ENCODE measurements at places on chromosomes 13 and 19.

GRCh38 chr19:590750-591098 is 1.0 kb downstream of the HCN2 start:
- DNase-seq: no peak

GRCh38 chr19:35311901-35312665 is 16.9 kb upstream of the CD22 start:
- DNase-seq: no peak

DNA sequence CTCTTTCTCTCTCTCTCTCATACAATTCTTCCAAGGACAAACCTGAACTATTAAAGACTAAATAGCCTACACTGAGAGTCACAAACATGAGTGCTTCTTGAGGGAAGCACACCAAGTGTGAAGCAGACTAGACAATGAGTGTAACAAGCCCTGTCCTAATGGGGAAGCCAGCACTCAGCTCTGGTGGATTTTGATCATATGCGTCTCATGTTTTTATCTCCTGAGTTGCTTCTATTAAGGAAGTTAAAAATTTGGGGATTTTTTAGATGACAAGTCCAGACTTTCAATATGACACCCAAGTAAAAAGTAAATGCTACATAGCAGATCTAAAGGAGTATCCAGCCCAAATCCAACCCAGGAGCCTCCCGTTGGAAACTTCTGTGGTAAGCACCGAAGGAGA is 437.8 kb downstream of the RFC3 start:
- no peak for DNase-seq

- DNase-seq: no peak
Observed at GRCh38 chr13:40406405-40407120, 259.9 kb downstream of the FOXO1 start.

DNA sequence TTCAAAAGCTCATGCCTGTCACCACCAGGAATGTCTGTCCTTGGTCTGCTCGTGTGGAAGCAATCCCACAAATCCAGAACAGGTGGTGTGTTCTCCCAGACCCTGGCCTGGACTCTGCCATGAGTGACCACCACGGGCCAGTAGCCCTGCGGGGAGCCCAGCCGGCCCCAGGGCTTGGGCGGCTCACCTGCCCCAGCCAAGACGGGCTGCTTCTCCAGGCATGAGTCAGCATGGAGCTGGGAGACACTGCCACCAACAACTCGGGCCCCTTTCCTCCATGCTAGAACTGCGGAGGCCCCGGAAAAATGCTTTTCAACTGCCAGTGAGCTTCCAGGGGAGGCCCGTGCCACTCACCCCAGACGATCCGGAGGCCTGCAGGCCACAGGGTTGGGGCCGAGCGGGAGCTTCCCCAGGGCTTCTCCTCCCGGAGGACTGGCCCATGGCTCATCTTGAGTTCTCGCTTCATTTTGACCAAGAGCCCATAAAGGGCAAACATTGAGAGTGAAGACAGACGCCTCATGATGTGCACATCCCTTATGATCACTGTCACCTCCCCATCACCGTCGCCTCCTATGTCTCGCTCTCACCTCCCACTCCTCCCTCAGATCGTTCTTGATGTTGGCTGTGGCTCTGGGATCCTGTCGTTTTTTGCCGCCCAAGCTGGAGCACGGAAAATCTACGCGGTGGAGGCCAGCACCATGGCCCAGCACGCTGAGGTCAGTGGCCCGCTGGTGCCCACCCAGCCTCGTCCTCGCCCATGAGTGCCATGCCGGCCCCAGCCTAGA is 16.7 kb downstream of the YIPF2 start:
- no peak for DNase-seq

GRCh38 chr13:32107474-32107873 is 75.9 kb downstream of the FRY start:
- DNase-seq: no peak

DNA sequence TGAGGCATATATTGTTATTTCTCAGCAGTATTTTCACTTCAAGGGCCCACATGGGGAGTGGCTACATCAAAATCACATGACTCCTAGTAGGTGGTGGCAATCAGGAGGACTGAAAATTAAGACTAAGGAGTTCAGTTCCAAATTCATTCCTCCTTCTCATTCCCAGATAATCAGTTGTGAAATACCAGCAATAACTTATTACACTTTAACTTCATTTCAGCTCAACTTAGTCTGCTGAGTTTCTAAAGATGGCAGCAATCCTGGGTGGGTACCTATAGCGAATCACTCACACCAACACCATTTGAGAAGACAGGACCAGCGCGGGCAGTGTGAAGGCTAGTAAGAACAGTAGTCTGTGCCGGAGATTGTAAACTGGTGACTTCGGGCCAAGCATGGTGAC is 63.9 kb upstream of the SLC10A2 start:
- DNase-seq: no peak

GRCh38 chr19:14369399-14370168 is 11.7 kb upstream of the ADGRE5 start:
- peak; percentile 94 for DNase-seq

DNA sequence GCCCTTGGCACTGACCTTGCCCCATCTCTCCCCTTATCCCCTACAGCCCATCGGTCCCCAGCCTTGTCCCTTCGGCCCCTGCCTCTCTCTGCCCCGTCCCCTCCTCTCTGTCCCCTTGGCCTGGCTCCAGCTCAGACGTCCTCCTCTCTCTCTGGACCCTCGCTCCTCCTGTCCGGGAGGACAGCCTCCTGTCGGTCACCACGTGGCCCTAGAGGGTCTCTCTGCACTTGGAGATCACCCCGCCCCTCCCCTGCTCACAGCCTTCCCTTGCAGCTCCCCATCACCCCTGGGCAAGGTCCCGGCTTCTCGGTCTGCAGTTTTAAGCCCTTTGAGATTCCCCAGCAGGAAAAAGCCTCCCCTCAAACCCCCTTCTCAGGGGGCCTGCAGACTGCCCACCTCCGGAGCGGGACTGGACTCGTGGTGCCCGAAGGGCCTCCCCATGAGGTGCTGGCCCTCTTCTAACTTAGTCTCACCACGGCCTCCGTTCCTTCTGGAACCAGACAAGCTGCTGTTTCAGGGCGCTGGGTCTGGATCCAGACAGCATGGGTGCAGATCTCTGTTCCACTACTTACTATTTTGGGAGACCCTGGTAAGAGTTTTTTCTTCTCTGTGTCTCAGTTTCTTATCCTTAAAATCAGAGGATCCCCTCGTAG is 3.3 kb upstream of the KLK15 start:
- DNase-seq: no peak

- no peak for DNase-seq
Observed at GRCh38 chr19:53898636-53899341, 10.3 kb upstream of the CACNG7 start.

- no peak for DNase-seq
Observed at GRCh38 chr13:110324026-110324749, 17.1 kb downstream of the COL4A2 start.

DNA sequence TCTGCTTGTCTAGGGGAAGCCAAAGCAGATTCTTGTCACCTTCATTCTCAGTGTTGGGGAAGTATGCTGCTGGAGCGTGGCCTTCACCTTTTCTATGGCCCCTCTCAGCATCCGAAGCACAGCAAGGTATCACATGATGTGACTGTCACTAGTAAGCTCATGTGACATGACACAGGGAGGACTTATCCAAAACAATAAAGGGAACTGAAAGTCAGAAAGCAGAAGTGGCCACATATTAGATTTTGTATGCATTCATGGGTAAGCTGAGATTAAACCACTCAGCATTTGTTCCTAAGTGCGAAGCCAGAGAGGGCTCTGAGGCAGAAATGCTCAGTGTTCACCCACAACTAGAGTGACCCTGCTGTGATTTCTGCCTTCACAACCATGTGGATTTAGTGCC is 72.8 kb upstream of the PCDH8 start:
- DNase-seq: peak; percentile 29

- no peak for DNase-seq
Observed at GRCh38 chr19:41114132-41114531, at the start of gene CYP2F1. CYP2F1 (plus strand) TSS chr19:41114432; CDS start chr19:41116189, 1,757 bp downstream.

- DNase-seq: no peak
Observed at GRCh38 chr19:8476524-8476923, 25.9 kb downstream of the PRAM1 start.

DNA sequence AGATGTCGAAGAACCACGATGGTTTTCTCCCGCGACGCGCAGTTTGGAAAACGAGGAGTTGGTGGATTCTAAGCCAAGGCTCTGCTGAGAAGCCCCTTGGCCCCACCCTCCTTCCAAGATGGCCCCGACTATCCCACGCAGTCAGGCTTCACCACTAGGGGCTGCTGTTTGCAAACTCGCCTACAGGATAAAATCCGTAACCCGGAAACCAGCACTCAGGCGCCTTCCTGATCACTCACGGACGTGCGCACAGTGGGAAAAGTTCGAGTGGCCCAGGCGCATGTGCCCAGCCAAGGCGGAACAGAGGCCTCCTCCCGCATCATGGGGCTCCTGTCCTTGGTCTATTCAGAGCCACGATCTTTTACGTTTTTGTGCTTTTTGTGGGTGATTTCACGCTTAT is 19.2 kb upstream of the UQCR11 start:
- peak; percentile 55 for DNase-seq

GRCh38 chr13:61253105-61253877 is 162.4 kb downstream of the PCDH20 start:
- no peak for DNase-seq

DNA sequence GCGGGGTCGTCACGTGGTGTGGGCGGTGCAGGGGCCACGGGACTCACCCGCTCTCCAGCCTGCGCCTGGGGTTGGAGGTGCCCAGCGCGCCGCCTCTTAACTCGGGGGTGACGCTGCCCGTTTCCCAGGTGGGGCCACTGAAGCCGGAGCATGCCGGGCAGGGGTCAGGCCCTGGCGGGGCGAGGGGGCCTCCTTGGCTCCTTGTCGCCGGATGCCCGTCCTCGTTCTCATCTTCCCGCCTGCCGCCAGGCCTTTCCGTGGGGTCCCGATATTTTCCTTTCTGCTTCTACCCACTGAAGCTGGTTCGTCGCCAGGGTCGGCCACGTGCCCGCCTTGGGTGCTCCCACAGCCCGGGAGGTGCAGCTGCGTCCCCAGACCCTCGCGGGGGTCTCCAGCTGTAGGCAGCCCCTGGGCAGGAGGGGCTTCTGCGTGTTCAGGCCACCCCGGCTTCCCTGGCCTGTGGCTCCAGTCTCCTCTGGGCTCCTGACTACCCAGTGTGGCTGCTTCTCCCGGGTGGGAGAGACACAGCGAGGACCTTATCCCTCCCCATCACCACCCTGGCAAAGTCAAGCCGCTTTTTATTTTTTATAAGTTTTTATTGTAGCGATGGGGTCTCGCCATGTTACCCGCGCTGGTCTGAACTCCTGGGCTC is 772 bp downstream of the FAM174C start:
- DNase-seq: no peak

- DNase-seq: peak; percentile 86
Observed at GRCh38 chr19:18021121-18021755, 13.3 kb downstream of the ARRDC2 start.

GRCh38 chr13:51603716-51604115 is 19.5 kb downstream of the WDFY2 start:
- no peak for DNase-seq

DNA sequence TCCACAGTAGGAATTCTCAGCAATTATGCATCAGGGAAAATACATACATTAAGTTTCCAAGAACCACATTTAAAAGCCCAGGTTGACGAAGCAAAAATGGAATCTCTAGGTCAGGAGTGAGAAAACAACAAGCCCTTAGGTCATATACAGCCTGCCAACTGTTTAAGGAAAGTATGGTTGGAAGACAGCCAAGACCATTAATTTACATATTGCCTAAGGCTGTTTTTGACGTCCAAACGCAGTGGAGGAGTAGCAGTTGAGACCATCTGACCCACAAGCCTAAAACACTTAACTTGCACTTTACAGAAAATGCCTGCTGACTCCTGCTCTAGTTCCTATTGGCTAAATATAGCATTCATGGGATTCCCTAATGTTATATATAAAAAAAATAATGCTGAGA is 299.0 kb downstream of the ITGBL1 start:
- no peak for DNase-seq

- no peak for DNase-seq
Observed at GRCh38 chr13:30689752-30690151, 45.6 kb upstream of the ALOX5AP start.

- no peak for DNase-seq
Observed at GRCh38 chr19:29342721-29343120, 129.8 kb upstream of the UQCRFS1 start.

DNA sequence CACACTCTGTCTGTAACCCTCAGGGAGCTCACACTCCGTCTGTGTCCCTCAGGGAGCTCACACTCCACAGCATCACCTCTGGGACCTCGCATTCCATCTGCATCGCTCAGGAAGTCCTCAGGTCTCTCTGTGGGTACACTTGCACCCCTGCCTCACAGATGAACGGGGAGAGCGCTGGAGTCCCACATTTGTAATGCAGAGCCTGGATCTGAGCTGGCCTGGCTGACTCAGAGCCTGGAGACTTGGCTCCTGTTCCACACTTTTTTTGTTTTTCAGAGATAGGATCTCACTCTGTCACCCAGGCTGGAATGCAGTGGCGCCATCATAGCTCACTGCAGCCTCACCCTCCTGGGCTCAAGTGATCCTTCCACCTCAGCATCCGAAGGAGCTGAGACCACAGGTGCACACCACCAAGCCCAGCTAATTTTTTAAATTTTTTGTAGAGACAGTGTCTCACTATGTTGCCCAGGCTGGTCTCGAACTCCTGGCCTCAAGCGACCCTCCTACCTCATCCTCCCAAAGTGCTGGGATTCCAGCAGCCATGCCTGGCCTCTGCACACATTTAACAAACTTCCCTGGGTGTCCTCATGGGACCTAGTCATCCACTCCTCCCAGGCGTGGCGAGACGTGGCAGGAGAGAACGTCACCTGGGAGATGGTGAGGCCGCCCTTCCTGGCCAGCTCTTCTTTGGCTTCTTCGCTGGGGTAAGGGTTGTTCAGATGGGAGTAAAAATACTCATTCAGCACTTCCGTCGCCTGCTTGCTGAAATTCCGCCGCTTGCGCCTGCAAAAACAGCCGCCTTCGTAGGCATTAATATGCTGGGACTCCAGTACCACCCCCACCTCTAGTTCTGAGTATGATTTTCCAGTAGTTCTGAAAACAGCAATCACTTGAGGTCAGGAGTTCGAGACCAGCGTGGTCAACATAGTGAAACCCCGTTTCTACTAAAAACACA is 31.0 kb downstream of the CILP2 start:
- DNase-seq: no peak

DNA sequence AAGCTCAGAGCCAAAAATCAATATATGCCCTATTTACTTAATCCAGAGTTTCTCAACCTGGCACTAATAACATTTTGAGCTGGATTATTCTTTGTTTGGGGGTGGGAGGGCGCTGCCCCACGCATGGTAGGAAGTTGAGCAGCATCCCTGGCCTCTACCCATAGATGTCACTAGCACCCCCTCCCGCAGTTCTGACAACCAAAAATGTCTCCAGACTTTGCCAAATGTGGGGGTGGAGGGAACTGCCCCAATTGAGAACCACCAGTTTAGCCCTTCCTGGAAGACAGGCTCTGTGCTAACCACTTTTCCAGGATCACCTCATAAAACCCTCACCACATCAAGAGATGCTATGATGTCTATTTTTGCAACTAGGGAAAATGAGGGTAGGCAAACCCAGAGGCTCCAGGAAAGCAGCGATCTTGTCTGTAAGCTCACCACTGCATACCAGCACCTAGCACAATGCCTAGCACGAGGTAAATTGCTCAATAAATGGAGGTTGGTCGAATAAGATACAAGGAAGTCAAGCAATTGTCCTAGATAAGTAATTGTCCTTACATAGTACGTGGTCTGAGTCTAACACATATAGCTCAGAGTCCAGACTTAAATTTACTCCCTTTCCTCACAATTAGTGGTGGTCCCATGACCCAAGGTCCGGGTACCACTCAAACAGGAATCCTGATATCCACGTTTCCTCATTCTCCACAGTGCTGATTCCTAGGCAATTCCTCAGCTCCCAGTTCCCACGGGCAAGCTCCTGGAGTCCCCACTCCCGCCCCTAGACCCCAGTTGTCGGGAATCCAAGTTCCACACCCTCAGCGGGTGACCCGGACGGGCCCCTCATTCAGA is 892 bp downstream of the TRIR start:
- peak; percentile 45 for DNase-seq

GRCh38 chr19:40305403-40305802 is 20.3 kb upstream of the AKT2 start:
- DNase-seq: peak; percentile 77

Measured in CD4-positive, alpha-beta T cell treated with Interleukin-15 for 1 hour (primary cell).